ENCODE measurements at places on chromosomes 12 and 14.

DNA sequence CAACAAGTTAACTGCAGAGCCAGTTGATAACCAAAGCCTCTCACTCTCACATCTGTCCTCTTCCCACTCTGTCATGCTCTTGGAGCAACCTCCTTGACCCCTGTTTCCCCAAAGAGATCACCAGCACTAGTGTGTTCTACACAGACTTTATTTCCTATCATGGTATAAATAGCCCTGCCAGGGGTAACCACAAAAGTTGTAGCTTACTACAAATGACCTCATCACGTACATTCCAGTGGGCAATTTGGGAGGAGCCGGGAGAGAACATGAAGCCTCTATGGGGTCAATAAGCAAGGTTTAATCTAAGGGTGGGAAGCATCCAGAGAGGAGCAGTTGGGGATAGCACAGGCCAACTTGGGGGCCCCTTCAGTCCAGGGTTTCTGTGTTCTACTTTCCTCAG lies 186.5 kb downstream of the KCNA5 start:
- DNase-seq: no peak

DNA sequence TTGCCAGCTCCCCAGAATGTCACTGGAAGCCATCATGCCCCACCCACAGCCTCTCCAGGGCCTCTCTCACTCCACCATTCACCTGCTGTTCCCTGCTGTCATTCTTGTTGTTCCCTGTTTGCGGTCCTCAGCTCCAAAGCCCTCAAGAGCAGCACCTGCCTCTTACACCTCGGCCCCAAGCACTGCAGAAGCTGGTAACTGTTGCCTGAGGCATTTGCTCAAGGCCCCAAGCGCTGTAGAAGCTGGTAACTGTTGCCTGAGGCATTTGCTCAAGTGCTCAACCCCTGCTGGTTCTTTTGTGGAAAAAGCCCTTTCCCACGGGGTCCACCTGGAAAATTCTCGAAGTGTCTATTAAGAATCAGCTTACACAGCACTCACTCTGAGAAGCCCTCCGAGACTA lies 78.0 kb downstream of the ARL6IP4 start:
- no peak for DNase-seq

DNA sequence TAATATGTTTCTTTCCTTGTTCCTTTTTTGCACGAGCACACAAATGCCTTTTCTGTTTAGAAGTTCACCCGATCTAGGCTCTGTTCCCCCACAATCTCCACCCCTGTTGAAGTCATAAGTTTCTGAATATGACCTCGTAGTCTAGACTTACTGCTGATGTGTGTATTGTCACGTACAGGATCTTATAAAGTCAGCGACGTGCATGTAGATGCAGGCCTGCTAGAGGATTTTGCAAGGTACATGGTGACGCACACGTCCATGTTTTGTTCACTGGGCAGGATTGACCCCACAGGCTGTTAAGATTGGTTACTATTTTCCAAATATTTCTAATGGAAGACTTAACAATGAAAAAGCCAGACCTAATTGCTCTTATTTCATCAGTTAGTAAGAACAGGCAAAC lies 46.2 kb upstream of the CCDC91 start:
- DNase-seq: no peak

GRCh38 chr12:116426391-116427136 lies 132.6 kb upstream of the MAP1LC3B2 start:
- no peak for DNase-seq

DNA sequence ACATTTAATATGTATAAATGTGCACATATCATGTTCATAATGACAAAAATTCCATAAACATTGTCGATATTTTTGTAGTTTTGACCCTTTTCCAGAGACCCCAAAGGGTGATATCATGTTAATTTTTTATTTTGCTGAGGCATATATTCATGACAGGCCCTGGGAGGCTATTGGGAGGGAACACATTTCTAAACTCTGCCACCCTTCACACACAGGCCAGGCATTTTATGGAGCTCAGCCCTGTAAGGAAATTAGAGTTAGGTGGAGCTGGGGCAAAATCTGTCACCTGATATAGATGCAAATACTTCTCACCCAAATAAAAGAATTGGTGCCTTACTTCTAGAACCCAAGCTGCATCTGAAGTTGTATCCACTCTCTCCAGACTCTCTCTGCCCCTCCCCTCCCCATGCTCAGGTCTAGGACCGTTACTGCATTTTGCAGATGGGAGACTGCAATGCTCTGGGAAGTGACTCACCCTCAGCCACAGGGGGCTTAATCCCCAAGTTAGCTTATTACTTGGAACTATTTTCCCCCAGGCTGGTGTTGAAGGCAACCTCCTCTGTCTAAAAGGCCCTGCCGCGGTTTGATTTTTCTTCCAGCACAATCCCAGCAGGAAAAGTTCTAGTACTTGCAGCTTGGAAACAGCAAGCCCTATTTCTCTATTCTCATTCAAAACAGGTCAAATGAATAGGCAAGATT lies 238.9 kb downstream of the EMP1 start:
- no peak for DNase-seq

DNA sequence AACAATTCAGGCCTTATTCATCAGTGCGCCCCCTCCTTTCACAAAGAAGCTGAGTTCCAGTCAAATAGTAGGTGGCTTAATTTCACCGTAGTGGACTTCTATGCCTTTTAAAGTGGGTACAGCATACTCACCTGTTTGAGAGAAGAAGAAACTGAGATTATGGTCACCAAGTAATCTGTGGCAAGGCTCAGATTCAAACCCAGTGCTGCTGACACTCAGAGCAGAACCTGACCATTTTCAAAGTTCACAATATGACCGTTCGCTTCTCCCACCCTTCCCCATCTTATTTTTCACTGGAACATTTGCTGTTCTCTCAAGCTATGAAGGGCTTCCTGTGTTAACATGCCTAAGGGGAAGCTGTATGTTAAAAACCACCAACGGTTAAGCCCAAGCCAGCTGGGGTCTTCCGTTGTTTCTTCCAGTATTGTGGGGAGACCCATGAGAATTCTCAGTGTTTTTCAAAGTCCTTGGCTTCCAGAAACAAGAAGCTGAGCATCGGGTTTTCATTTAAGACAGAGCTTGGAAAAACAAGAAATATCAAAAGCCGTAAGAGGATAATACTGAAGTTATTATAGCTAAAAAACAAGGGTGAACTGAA lies 6.1 kb upstream of the PSMA6 start:
- no peak for DNase-seq

DNA sequence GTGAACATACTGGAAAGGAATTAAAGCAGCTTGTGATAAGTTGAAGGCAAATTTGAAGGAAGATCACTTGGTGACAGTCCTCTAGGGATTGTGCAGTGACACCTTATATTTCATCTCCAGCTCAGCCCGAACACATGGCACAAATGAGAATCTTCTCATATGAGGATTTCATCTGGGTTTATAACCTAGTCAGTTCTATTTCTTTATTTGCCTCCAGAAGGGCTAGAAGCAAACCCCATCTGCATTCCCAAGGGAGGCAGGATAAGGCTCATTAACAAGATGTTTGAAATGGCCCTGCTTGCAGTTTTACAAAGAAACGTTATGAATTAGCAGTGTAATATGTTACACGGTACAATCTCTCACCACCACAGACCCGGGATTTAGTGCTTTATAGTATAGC lies 90.7 kb upstream of the KRR1 start:
- DNase-seq: no peak

- no peak for DNase-seq
Measured at GRCh38 chr14:88818018-88818417, 6.4 kb upstream of the TTC8 start.

DNA sequence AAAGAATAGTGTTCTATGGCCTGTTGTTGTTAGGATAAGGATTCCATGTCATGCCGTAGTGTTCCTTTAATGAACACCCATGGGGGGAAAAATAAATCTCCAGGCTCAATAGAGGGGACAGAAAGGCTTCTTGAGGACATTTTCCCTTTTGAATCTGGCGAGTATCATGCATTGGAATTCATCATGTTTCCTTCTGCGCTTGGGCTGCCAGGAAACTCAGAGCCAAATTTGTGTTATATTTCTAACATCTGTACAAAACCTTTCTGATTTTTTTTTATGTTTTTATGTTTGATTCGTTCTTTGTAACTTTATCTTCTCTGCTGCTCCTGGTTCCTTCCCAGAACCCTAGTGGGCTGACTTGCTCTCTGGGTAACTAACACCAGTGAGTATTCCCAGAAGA lies 1163.3 kb downstream of the VRK1 start:
- DNase-seq: no peak

DNA sequence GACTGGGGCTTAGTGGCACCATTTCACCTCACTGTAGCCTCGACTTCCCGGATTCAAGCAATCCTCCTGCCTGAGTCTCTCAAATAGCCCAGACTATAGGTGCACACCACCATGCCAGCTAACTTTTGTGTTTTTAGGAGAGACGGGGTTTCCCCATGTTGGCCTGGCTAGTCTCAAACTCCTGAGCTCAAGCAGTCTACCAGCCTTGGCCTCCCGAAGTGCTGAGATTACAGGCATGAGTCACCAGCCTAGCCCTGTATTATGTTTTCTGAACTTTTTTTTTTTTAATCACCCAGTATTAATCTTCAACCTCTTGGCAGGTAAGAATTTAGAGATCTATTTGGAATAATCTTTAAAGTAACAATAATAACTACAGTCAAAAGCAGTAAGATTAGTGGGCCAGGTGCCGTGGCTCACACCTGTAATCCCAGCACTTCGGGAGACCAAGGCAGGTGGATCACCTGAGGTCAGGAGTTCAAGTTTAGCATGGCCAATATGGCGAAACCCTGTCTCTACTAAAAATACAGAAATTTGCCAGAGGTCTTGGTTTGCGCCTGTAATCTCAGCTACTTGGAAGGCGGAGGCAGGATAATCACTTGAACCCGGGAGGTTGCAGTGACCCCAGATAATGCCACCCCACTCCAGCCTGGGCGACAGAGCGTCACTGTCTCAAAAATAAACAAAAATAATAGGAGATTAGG lies 8.6 kb downstream of the NANOG start:
- no peak for DNase-seq
